ENCODE measurements at places on chromosomes 4 and X. TPM values are rescaled to one million over a fixed set of nuclear protein-coding genes. Genes with fewer than 3 reads are reported as not detected.

- DNase-seq: no peak
Measured at GRCh38 chr4:185278716-185279115, 69.3 kb downstream of the SNX25 start.

DNA sequence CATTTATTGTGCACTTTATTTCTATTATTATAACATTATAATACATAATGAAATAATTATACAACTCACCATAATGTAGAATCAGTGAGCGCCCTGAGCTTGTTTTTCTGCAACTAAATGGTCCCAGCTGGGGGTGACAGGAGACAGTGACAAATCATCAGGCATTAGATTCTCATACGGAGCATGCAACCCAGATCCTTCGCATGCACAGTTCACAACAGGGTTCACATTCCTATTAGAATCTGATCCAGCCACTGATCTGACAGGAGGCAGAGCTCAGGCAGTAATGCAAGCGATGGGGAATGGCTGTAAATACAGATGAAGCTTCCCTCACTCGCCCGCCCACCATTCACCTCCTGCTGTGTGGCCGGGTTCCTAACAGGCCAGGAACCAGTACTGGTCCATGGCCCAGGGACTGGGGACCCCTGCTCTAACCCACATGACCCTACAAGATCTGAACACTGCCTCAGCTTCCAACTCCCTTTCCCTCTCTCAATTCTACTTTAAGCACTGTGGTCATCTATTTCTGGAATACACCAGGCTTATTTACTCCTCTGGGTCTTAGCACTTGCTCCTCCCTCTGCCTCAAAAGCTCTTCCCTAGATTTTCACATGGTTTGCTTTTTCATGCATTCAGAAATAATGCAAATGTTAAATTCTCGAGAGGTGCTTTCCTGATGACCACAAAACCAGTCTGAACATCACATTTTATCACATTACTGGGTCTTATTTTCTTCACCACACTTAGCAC, 166.8 kb upstream of the HCCS start:
- no peak for DNase-seq

DNA sequence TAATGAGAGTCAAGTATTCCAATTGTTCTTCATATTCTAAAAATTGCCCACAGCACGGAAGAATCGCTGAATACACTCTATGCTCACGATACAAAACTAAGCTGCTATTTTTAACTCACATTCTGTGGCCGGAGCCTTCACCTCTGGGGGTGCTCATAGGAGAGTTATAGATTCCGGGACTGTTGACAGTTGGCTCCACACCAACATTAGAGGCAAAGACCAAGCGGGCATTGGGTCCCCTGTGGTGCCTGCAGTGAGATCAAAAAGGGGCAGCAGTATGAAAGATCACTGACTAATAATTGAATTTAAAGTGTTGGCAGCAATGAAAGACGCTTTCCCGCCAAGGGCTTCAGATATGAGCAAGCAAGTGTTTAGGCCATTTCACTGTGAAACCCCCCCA, 146.0 kb downstream of the TMEM144 start:
- no peak for DNase-seq

- no peak for DNase-seq
Measured at GRCh38 chrX:10246846-10247245, 90.1 kb downstream of the CLCN4 start.

DNA sequence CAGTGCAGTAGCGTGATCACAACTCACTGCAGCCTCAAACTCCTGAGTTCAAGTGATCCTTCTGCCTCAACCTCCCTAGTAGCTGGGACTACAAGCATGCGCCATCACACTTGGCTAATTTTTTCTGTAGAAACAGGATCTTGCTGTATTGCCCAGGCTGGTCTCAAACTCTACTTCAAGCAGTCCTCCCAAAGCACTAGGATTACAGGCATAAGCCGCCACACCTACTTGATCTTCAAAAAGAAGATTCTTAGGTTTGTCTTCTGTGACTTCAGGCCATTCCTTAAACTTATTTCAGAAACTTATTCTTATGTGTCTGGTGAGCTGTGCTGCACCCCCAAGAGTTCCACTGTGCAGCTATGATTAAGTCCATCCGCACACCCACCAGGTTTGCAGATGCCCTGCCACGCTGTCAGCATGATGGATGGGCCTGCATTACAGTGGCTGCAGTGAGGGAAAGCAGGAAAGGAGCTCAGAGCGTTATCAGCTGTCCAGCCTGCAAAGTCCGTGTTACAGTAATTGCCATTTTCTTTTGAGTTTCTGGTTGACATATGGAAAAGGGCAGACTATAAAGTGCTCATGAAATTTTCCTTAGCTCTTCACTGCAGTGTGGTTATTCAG, 146.6 kb downstream of the AASDH start:
- no peak for DNase-seq

- DNase-seq: no peak
Measured at GRCh38 chr4:55033296-55033695, 92.1 kb downstream of the KDR start.

GRCh38 chr4:105624530-105624929, 72.1 kb downstream of the ARHGEF38 start:
- DNase-seq: no peak

DNA sequence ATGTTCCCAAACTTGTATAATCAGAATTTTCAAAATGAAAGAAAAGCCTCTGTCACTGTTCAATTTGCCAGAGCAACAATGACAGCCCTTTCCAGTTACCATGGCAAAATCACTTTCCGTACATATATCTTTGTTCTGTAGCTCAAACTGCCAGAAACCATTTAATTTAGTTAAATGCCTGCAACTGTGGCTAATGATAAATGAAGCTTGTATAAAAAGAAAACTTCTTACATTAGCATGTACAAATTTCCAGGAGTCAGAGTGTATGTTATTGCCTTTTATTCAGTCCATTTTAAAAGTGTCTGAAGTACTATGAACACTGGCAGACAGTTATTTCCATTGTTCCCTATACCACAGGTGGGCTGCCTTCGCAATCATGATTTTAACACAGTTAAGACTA, 30.3 kb downstream of the ARAP2 start:
- DNase-seq: no peak

DNA sequence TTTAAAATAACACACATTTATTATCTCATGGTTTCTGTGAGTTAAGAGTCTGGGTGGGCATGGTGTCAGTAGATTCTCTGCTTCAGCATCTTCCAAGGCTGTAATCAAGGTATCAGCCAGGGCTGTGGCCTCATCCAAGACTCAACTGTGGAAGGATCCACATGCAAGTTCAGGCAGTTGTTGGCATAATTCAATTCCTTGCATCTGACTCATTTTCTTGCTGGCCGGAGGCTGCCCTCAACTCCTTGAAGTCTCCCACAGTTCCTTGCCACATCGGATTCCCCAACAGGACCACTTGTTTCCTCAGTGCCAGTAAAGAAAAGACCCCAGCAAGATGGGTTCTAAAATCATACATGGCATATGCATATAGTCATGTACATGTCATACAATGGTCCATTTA, 93.4 kb downstream of the NPNT start:
- no peak for DNase-seq

GRCh38 chrX:100356351-100356896, 53.6 kb downstream of the PCDH19 start:
- DNase-seq: no peak

- DNase-seq: no peak
Measured at GRCh38 chr4:148041606-148042329, 309.9 kb downstream of the ARHGAP10 start.

MAPK10 gene
- total RNA-seq: 123 TPM

CCDC160 gene
- not detected for total RNA-seq

SHROOM4 gene
- total RNA-seq: 10.1 TPM

TMPRSS11B gene
- total RNA-seq: 40.8 TPM

FAAH2 gene
- total RNA-seq: 10.6 TPM

Data from vagina (tissue), 2 donors.